ENCODE measurements at places on chromosomes 13 and 19.
A peak's percentile ranks its signal among the peaks of the same experiment; 100 is the strongest.

GRCh38 chr13:48400850-48401291 lies 12.0 kb downstream of the LPAR6 start:
- no peak for DNase-seq

GRCh38 chr19:10789866-10790265 lies 46.1 kb downstream of the TMED1 start:
- no peak for DNase-seq

DNA sequence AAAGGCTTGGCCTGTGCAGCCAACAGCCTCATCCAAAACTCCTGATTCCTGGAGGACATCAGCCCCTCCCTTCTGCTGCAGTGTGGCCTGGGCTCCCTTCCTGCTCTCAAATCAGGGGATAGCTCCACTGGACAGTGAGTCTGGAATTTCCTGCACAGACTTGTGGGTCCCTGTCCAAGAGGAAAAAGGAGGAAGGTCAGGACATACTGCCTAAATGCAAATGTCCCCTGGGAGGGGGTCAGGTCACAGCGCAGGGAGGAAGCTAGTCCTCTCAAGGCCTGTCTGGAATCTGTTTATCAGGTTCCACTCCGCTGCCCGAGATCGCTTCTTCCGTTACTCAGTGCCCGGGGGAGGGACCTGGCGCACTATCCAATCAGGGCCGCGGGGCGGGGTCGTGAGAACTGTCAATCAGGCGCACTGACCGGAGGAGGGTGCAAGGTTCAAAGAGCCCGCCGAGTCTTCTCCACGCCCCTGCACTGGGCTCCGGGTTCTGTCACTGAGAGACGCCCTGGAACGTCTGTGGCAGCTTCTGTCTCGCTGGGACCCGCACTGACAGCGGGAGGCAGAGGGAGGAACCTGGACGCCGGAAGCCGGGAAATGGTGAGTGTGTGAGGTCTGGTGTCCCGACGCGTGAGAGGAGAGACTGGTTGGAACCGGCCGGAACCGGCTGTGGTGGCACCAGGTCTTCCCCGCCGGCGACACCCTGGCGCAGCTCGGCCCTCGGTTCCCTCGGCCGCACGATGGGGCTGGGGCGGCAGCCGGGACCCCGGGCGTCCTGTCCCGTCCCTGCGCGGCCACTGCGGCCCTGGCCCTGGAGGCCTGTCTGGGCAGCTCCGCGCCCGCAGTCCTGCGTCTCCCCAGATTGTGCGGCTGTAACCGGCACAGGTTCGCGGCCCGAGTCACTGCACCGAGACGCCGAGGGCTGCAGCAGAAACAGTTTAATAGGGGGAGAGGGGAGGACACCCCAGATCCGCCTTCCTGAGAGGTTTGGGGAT lies at the start of gene ZNF441:
ZNF441 (plus strand) TSS at position 404 of the 995 bp plus-strand sequence; CDS start at position 598, 194 bp downstream.
- peak; percentile 89 for DNase-seq

DNA sequence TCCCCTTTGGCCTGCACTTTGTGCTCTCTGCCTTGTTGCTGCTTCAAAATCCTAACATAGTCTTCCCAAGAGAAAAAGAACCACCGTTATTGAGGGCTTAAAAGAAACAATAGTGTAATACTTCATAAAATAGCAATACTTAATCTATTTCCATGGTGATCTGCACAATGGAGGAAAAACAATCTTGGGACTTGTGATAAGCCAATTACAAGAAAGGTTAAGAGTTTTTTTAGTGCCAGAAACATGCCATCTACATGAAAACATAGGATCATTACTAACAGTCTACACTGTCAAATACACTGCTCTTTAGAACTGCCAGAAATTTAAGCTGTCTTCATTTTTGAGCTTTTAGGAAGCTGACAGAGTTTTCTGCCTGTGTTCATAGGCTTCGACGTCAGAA lies 54.1 kb upstream of the MAB21L1 start:
- DNase-seq, result no peak

DNA sequence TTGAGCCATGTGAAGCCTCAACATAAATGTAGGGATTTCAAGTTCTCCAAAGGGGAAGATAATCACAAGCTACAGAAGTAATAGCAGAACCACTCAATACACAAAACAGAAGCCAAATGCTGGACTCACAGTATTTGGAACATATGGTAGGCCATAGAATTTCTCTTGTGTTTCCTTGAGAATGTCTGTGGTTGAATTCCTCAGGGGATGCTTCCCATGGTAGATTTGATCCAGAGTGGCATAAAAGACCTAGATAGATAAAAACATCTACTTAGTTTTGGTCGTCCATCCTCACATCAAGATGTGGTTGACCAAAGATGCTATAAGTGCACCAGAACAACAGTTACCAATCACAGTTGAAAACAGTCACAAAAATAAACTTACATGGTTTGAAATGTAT lies 83.4 kb downstream of the MIPEP start:
- no peak for DNase-seq

GRCh38 chr19:32188921-32189320 lies 156.5 kb upstream of the ZNF507 start:
- DNase-seq, result no peak

DNA sequence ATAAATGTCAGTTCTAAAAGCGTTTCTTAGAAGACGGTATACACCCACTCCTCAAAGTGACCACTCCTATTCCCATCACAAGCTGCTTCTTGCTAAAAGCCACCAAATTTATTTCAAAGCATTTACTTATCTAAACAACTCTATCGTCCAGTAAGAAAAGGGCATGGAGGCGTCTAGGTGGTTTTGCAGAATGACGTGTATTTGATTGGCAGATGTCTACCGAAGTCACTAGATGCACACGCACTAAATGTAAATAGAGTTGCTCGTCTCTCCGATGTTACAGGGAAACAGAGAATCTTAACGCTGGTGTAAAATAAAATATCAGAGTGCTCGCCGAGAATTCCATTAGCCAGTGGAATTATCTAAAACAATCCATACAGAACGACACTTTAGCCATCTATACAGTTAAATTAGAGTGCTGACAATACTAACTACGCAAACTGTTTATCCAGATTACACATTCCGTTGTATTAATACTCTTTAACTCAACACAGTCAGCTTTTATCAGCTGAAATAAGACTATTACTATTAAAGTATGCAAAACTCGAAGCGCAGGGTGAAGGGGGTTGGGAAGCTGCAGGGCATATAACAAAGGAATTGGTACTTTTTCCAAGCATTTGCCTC lies 1.9 kb downstream of the KLF12 start:
- no peak for DNase-seq

- DNase-seq, result no peak
These were observed 1.0 kb downstream of the AMH start for GRCh38 chr19:2249880-2250765.

DNA sequence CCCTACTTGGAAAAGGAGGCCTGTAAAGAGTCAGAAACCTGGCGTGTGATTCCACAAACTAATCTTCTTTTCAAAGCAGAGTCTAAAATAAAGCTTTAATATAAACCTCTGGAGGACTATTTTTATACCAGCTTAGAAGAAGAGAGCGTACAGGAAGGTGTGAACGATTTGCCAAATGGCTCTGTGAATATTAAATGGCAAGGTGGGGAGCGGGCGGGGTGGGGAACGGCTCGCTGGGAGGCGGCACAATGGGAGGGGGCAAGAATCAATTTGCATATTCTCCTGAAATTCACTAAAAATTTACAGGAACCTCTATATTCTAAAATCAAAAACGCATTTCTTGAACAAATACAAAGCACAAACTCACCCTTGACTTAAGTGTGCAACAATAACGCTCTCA lies 982 bp downstream of the ZNF780B start:
- DNase-seq, result no peak

GRCh38 chr13:56752636-56753035 lies 388.1 kb upstream of the PRR20A start:
- DNase-seq, result no peak

DNA sequence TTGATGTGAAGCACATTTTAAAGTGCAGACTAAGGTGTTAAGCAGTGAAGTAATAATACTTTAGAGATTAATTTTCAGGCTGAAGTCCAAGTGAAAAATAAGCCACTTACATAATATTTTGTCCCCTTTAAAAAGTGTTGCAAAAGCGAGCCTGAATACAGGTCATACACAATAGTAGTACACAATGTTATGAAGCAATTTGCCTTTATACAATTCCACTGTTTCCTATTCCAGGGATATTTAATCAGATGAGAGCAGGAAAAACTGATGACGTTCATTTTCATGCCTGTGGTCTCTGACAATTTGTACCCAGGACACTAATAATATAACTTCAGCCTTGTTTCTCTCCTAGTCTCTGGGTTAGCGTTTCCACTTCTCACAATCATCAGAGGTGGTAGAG lies 916.7 kb downstream of the PCDH9 start:
- no peak for DNase-seq

- no peak for DNase-seq
These were observed 251.8 kb downstream of the KCNRG start for GRCh38 chr13:50267066-50267465.

DNA sequence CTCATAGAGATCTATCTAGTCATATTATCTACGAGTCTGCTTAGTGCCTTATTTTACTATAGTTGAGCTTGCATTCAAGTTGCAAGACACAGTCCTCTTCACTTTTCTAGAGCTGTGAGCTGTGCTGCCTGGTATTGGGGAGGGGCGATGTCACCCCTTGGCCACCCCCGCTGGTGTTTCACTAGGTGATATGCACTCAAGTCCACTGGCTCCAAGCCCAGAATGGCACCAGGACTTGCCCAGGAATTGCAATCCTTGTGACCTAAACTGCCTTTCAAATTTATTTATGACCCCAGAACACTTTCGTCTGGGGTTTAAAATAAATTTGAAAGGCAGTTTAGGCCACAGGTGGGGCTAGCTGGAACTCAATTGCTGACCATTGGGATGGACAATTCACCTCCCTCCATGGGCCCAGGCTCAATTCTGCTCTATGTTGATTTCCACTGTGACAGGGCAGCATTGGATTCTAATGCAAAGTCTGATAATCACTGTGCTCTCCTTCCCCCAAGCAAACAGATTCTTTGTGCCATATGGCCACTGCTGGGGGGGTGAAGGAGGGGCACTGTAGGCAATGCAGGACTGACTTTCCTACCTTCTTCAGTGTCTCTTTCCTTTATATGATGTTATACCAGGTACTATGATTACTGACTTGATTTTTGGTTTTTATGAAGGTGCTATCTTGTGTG lies 1244.2 kb upstream of the MIR17HG start:
- DNase-seq, result no peak

GRCh38 chr19:12933287-12934072 lies at the start of gene FARSA:
TSS of gene FARSA (minus strand) at chr19:12933711. CDS start at chr19:12933696, 15 bp downstream.
- DNase-seq, result peak; percentile 80

DNA sequence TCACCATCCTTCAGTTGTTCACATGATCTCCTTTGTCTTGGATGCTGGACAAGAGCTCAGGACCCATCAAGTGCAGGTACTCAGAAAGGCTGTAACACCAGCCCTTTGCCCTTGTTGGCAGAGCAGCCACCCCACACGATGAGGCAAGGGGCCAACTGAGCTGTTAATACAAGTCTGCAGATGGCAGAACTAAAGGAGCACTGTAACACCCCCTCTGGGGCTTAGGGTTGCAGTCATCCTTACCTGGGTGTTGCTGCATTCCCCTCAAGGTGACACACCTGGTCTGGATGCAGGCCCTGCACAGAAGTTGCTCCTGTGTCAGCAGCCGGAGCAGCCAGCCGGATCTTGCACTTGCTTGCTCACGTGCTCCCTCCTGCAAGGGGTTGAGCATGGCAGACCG lies 52.0 kb downstream of the STARD13 start:
- DNase-seq, result no peak

GRCh38 chr13:41137241-41137640 lies 4.6 kb upstream of the KBTBD6 start:
- DNase-seq, result no peak

GRCh38 chr19:2294687-2295335 lies 12.8 kb upstream of the PEAK3 start:
- DNase-seq, result no peak

GRCh38 chr19:35963514-35963913 lies 27.3 kb downstream of the LRFN3 start:
- no peak for DNase-seq

GRCh38 chr13:112774829-112775565 lies 85.2 kb downstream of the ATP11A start:
- DNase-seq, result no peak

- DNase-seq, result no peak
These were observed 19.5 kb downstream of the PRKD2 start for GRCh38 chr19:46697204-46697960.

DNA sequence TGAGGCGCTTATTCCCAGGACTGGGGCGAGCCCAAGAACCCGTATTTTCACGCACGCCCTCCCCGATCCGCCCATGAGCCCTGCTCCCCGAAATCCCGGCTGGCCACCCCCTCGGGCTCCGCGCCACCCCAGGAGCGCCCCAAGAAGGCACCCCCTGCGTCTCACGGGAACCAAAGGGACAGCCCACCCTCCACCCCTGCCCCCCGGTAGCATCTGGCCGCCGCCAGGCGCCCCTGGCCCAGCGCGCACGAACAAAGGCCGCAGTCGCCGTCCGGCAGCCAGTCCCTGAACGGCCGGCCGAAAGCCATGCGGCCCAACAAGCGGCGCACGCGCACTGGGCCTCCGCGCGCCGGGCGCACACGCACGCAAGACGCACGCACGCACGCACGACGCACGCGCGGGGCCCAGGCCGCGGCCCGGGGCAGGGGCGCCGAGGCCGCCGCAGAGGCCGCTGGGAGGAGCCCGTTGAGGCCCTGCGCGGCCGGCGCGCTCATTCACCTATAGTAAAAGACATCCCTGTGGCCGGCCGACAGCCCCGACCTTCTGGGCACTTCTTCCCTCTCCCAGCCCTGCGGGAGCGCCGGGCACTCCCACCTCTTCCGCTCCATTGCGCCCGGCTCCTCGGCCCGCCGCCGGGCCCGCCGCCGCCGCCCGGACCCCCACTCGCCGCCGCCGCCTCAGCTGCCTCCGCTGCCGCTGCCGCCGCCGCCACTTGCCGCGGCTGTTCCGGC lies 476 bp downstream of the MBD3 start:
- peak; percentile 62 for DNase-seq

- DNase-seq, result no peak
These were observed 64.7 kb downstream of the TNFRSF19 start for GRCh38 chr13:23634897-23635296.

DNA sequence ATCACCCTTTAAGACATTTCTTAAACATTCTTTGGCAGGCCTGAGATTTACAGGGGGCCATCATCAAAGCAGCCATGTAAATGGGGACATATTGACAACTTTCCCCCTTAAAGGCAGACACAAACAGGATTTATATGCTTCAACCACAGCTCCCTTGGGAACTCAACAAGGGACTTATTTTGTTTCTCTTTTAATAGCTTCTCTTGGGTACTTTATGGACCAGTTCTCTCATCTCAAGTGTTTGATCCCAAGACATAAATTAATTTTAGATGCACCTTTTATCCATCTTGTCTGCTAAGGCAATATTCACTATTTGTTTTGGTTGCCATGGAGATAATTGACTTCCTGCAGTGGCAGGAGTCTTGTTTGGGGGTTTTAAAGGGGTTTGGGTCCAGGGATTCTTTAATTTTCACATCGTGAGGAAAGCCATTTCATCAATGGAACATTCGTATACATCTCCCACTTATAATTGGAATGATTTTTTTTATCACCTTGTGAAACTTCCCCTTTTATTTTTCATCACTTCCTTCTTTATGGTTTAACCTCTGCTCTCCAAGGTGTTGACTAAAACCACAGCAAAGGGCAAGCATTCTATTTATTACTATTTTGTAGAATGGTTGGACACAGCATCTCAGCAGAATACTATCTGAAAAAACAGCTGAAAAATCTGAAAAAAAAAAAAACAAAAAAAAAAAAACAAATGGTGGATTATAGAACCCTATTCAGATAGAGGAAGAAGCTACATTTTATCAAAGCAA lies 726.0 kb downstream of the DIAPH3 start:
- no peak for DNase-seq

All from activated naive CD8-positive, alpha-beta T cell treated with anti-CD3 and anti-CD28 coated beads, Interleukin-2, amount 50 U/mL, for 16 hours (primary cell).